ENCODE measurements at places on chromosomes 7 and 10. TPM values are rescaled to one million over a fixed set of nuclear protein-coding genes. Genes with fewer than 3 reads are reported as not detected.

GRCh38 chr7:117014099-117014656 lies 60.9 kb downstream of the ST7 start:
- no peak for DNase-seq

The LRIT1 gene
- total RNA-seq, result not detected

GRCh38 chr10:79376751-79377556 lies 29.7 kb downstream of the PPIF start:
- DNase-seq, result no peak

The H2BK1 gene
- total RNA-seq, result not detected

DNA sequence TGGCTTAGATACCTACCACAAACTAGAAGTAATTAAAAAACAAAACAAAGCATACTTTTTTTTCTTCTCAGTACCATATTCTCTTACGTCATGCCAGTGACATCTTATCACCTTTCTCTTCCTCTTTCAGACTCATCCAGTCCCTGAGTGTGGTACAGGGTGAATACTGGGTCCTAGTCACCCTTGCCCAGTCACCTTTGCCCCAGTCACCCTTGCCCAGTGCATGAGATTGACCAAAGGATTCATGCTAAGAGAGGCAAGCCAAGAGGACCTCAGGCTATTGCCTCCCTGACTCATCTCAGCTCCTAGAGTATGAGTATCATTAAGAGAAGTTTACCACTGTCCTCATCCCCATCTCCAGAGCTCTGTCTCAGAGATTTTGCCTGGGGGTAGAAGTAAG lies 10.0 kb upstream of the TSPAN12 start:
- DNase-seq, result no peak

The CLRN3 gene
- not detected for total RNA-seq

GRCh38 chr10:55742487-55742886 lies 618.6 kb downstream of the ZWINT start:
- no peak for DNase-seq
